ENCODE measurements at places on chromosomes 7 and 10.

GRCh38 chr10:44674536-44675386 is 236.4 kb upstream of the TMEM72 start:
- DNase-seq, result no peak

DNA sequence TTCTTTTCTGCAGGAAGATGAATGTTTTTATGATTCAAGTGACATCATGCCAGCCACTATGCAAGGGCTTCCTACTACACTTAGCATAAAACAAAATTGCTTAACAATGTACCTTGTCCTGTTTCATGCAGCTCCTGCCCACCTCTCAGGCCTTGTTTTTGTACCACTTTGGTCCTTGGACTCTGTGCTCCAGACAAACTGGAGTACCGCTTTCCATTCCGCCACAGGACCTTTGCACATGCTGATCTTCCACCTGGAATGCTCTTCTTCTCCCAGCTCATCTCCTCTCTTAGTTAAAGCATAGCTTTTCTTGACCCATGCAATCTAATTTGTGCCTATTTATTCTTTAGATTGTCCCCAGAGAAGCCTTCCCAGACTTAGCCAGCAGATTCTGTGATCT is 77.5 kb upstream of the STK17A start:
- no peak for DNase-seq

DNA sequence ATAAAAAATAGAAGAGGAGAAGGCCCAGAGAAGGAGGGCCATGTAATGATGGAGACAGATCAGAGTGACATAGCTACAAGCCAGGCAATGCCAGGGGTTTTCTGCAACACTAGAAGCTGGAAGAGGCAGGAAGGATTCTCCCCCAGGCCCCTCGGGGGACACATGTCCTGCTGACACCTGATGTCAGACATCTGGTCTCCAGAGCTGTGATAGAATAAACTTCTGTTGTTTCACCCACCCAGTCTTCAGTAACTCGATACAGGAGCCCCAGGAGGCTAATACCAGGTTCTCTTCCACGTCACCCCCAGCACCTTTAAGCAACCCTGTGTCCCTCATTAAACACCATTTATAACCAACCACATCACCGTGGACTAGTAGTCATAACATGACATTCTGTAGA is 94.9 kb downstream of the TMEM130 start:
- DNase-seq, result no peak

- no peak for DNase-seq
Observed at GRCh38 chr7:105769901-105770628, 106.3 kb downstream of the ATXN7L1 start.

GRCh38 chr7:2175514-2175913 is 57.2 kb downstream of the MAD1L1 start:
- DNase-seq, result no peak

DNA sequence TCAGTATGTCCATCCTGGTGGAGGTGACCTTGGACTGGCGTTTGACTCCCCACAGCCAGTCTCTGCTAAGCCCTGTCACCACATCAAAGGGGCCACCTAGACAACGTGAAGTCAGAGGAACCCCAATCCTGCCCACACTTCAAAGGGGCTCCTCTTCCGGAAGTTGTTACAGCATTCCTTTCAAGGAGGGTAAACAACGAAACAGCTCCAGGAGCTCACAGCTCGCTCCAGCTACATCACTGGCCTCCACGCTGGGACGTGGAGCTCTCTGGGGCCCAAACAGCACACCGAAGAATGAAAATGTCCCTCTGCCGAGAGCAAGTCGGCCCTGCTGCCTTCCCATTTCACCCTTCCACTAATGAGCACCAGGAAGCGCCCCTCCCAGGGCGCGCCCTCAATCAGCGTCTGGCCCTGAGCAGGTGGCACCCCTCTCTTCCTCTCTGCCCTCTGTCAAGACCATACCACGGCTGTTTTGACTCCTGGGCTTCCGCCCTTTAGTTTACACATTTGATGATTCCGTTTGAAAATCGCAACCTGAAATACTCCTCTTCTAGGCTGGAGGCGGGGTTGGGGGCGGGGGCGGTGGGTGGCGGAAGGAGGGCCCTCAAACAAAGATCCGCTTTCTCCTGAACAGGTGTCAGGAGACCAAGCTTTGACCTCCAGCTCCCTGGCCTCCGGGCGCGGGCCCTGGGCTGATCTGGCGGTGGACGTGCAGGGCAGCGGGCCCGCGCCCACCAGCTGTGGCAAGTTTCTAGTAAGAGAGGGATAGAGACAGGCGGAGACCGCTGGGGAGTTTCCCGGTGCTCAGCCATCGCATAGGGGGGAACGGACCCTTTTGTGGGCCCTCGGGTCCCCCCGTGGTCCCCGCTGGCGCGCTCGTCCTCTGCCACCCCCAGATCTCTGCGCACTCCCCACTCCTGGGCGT is 53.1 kb upstream of the KDM7A start:
- peak; percentile 9 for DNase-seq

- no peak for DNase-seq
Observed at GRCh38 chr7:17239683-17240521, 58.5 kb upstream of the AHR start.

All from activated naive CD8-positive, alpha-beta T cell treated with anti-CD3 and anti-CD28 coated beads, Interleukin-2, amount 50 U/mL, for 16 hours (primary cell).